WERI-Rb-1 (cell line): ENCODE measurements at places on chromosomes 1 and 21.
A peak's percentile ranks its signal among the peaks of the same experiment; 100 is the strongest.

DNA sequence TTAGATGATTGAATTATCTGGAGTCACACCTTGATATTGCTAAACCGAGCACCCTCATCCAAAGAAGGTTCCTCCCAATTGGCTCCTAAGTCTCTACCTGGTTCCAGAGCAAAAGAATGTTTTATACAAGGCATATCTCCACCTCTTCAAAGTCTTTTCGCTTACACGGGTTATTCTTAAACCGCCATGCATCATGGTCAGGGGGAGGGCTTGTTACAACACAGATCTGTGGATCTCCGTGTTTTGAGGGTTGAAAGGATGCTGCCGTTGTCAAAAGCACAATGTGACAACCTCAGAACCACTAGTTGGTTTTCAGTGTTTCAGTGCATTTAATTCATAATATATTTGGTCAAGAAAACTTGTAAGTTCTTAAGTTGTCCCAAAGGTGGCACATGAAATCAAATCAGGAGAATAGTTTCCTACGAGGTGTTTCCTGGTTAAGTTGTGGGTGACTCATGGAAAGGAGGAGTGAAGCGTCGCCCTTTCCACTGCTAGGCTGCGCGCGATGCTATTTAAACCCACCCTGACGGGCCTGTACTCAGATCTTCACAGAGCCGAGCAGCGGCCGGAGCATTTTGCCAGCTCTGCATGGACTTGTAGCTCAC, 1531.6 kb upstream of the TPTE start:
- DNase-seq, result no peak

- no peak for DNase-seq
Observed at GRCh38 chr1:41645062-41645461, 160.6 kb upstream of the EDN2 start.

DNA sequence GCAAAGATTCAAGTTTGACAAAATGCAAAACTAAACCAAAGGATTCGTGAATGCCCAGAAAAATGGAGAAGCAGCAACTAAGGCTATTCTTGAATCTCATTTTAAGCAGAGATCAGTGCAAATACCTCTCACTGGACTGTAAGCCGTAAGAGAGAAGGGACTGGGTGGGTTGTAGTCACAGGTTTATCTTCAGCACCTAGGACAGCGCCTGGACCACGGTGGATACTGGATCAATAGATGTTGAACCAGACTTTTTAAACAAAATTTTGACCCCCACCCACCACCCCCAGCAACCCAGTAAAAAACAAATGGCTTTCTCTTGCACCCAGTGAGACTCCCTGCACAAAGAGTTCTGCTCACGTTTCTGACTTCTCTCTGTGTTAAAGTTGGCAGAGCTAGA, 347.1 kb downstream of the AJAP1 start:
- DNase-seq, result no peak

DNA sequence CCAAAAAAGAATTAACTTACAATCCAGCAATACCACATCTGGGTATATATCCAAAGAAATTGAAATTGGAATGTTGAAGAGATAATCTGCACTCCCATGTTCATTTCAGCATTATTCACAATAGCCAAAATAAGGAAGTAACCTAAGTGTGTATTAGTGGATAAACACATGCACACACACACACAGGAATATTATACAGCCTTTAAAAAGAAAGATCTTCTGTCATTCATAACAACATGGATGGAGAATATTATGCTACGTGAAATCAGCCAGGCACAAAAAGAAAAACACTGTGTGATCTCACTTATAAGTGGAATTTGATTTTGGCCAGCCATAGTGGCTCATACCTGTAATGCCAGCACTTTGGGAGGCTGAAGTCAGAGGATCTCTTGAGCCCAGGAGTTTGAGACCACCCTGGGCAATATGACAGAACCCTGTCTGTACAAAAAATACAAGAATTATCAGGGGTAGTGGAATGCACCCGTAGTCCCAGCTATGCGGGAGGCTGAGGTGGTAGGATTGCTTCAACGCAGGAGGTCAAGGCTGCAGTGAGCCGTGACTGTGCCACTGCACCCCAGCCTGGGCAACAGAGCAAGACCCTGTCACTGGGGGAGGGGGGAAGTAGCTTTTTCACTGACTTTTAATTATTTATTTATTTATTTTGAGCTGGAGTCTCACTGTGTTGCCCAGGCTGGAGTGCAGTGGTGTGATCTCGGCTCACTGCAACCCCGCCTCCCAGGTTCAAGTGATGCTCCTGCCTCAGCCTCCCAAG, 9.3 kb upstream of the EIF2B3 start:
- no peak for DNase-seq

GRCh38 chr1:211603191-211603701, 24.3 kb upstream of the SLC30A1 start:
- no peak for DNase-seq

DNA sequence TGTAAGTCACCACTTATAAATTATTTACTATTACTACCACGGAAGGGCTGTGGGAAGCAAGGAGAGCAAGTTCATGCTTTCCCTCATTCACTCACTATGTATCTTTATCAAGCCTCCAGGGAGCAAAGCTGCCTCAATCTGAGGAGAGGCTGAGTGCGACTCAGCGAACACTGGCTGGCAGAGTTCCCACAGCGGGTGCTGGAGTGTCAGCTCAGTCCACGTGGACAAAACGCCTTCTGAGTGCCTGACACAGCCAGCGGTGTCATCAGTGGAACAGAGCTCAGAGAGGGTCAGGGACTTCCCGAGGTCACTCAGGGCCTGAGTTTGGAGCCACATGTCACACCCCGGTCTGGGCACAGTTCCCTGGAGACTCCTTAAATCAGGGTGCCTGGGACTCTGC, 16.9 kb downstream of the MATN1 start:
- no peak for DNase-seq

- no peak for DNase-seq
Observed at GRCh38 chr21:38561205-38561604, 62.9 kb upstream of the ERG start.

DNA sequence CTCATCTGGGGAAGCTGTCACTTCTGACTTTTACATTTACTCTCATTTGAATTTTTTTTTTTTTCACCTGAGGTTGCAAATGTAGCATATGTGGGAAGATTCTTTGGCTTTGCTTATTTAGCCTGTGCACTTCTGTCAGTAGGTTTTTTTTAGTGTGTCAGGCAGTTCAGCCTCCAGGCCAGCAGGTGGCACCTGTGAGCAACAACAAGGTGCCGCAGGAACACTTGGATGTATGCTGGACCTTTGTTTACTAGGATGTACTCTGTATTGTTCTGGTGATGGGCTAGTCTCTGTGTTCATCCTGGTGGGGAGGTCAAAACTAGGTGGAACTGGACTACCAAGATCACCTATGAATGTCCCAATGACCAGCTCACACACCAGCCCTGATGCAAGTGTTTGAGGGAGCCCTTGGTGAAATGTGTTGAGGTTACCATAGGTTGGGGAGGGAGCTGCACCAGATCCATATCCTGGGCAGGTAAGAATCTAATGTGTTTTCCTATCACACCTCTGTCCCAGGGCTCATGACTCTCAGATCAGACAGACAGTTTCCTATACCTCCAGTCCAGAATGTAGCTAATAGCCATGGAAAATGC, 618.2 kb downstream of the BRINP3 start:
- peak; percentile 10 for DNase-seq

DNA sequence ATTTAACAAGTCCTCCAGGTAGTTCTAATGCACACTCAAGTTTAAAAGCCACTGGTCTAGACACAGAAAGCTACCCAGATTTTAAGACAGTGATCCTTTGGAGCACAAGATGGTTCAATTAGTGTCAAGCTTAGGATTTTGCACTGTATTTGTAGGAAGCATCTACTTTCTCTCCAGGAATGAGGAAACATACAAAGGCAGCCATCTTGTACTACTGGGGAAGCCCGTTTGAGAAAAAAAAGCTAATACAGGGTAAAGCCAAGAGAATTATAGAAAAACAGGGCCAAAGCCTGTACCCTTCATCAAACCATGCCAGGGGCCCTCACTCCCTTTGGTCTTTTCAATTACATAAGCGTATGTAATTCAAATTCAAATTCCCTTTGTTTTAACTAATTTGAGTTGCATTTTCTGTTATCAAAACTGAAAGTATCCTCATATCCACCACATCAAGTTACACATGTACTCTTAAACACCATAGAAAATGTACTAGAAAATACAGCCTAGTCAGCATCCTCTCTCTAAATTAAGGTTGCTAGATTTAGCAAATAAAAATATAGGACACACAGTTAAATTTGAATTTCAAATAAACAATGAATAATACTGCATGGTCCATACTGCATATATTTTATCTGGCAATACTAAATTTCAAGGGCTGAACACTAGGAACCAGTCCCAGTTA, 17.4 kb downstream of the PIK3R3 start:
- DNase-seq, result no peak

GRCh38 chr1:207941665-207942064, 30.7 kb upstream of the CD34 start:
- DNase-seq, result no peak

DNA sequence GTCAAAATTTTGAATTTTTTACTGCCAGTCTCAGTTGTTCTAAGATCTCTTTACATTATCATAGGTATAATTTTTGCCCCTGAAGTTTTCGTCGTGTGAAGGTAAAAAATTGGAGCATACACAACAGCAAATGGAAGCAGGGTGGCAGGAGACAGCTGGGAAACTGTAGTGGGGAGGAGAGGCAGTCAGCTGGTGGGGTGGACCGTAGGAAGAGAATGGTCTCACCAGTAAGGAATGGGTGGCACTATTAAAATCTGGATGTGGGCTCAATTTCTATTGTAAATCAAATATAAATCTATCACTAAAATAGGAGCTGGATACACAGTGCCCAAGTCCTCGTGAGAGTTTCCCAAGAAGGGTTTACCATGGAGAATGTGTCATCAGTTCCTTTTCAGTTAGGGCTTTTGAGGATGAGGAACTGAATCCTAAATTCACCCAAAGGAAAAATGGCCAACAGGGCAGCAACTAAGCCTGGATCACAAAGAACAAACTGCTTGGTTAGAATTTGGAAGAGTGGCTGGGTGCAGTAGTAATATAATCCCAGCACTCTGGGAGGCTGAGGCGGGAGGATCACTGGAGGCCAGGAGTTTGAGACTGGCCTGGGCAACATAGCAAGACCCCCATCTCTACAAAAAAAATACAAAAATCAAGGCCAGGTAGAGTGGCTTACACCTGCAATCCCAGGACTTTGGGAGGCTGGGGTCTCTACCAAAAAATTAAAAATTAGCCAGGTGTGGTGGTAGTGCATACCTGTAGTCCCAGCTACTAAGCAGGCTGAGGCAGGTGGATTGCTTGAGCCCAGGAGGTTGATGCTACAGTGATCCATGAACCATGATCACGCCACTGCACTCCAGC, 10.5 kb upstream of the IRF2BP2 start:
- DNase-seq, result peak; percentile 71

DNA sequence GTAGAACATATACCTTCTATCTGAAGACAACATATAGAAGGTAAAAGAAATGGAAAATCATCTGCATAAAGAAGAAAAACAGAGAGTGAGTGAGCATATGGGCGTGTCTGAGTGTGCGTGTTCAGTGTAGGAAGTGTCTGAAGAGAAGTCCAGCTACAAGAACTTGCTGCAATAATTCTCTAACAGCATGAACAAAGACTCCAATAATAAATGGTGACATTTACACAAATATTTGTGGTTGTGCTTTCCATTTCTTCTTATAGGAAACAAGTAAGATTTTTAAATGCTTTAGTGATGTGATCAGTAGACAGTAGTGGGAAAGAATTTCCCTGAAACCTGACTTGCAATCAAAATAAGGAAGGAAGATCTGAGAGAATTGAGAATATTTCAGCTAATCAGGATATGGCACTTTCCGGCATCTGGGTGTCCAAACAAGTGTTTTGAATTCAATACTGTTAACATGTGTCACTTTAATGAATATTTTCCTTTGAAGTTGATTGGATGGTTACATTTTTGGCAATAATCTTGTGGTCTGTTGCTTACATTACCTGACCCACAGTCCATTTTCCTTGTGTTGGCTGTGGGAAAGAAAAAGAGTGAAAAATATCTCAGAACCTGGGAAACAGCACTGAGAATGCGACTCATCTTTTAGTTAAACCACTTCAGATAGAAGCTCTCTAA, 154.0 kb downstream of the TGFB2 start:
- DNase-seq, result no peak

DNA sequence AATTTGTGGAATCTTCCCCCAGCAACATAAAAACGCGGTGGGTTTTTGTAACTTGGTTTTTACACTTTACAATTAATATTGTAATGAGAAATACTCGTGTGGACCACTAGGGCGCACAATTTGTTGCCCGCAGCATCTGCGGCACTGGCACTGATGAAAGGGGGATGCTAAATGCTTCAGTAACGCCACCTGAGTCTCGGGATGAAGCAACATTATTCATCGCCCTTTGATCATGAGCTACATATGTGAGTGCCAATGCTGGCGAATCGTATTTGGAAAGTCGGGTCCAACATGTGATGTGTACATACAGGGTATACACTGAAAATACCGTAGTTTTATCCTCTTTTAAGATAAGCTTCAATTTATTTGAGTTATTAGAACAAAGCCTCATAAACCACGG, 34.2 kb upstream of the COX20 start:
- DNase-seq, result peak; percentile 44

DNA sequence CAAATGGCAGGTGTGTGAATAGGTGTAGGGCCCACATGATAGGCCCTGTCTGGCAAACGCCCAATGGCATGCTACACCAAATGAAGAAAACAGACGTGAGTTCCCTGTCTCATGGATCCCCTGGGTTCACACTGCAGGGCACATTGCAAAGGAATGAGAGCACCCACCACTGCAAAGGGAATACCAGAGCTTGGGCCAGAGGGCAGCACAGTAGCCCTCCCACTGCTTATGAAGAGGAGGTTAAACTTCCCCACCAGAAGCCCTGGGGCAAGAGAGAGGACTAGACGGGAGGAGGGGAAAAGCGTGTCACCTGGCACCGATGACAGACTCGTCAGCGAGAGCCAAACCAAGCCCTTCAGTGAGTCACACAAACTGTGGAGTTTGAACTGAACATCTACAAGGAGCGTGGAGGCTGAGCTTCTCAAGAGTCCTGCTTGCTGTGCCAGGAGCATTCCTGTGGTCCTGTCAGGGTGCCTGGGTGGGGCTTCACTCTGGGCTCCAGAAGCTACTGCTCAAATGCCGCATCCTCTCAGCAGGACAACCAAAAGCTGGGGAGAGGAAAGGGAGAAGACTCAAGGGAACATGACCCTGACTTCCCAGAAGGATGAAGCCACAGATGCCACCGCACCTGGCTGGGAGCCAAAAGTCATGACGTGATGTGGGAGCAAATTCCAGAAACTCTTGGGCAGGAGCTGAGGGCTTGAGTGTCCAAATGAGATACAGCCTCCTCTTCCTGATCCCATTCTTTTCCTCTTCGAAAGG, 61.1 kb downstream of the TOMM20 start:
- no peak for DNase-seq

- no peak for DNase-seq
Observed at GRCh38 chr1:118275472-118276115, 90.6 kb upstream of the SPAG17 start.

- DNase-seq, result no peak
Observed at GRCh38 chr1:36006941-36007500, 76.1 kb downstream of the AGO3 start.

DNA sequence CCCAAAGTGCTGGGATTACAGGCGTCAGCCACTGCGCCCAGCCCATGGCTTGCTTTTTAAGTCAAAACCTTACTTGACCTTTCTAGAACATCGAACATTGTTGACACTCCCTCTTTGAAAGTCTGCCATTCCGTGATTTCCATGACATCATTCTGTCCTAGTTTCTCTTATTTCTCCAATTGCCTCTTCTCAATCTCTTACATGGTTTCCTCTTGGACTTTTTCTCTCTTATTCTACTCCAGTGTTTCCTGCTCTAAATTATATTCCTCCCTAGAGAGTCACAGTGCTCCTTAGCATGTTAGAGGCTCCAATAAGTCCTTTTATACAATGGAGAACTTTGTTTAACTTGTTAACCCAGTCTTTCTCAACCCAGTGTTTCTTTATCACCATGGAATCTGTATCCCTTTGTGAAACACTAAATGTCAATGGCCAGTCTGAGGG, 25.5 kb downstream of the JAM2 start:
- DNase-seq, result no peak
